ENCODE measurements at places on chromosomes 5 and 9.

GRCh38 chr5:1845696-1846095 is 37.0 kb downstream of the IRX4 start:
- no peak for DNase-seq

DNA sequence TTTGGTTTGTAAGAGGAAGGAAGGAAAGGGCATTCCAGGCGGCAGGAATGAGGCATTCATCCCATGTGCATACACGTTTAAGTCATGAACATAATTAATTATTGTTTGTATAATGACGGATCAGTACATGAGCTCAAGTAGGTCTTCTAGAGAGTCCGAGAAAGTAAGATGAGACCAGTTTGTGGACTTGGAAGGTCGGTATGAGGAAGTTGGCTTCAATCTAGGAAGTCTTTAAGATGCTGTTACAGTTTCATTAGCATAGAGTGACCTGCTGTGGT is 2.1 kb downstream of the GTF3C4 start:
- DNase-seq = no peak

DNA sequence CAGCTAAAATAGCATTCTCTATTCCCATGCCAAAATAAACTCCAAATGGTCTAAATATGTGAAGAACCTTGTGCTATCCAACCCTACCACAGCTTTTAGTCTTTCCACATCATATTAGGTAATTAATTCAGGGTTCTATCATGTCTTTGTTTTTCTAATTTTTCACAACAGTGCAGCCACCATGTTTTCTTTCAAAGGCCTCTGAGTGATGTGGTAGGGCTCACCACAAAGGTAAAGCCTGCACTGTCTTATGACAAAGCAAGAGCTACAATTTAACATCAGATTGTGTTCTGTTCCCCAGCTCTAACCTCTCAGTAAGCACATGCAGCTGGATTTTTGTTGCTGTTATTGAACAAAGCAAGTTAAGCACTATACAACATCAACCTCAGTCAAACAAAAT is 52.4 kb downstream of the MEF2C start:
- no peak for DNase-seq

DNA sequence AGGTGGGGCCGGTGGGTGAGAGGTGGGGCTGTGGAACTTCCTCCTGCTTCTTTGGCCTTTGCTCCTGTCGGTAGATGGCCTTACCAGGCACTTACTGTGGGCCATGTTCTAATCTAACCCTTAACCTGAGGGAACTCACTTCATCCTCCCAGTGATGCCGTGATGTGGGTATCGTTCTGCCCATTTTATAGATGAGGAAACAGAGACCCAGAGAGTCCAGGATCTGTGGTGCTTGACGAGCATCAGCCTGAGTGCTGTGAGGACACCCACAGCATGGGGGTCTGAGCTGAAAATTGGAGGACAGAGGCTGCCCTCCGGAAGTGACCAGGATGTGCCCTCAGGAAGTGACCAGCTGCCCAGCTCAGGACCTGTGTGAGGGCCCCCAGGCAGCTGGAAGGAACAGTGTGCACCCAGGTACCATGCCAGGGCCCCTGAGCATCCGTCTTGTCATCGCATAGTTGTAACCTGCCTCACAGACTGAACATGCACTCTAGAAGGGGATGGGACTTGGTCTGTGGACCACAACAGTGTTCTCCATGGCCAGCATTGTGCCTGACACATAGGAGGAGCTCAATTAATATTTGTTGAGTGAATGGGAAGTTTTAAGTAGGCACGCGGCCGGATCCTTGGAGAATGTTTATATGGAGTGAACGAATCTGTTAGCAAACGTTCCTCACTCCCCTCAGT is 8.5 kb downstream of the NEK6 start:
- no peak for DNase-seq

DNA sequence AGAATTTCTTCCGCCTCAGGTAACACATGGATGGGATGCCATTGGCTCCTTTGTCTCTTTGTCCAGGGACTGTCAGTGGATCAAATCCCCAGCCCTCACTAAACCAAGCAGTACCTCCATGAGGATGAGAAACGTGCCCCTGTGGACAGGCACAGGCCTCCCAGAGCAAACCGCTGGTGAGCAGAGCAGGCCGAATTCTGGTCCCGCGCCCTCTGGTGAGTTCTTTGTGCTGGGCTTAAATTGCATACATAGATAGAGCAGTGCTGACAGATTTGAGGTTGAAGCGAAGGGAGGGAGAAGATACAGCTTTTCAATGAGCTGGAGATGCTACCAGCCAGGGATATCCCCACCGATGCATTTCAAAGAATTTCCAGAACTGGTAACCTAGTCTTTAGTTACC is 143.8 kb downstream of the HSD17B3 start:
- DNase-seq = no peak

- DNase-seq = no peak
Measured at GRCh38 chr5:157799578-157799977, 56.1 kb downstream of the LSM11 start.

DNA sequence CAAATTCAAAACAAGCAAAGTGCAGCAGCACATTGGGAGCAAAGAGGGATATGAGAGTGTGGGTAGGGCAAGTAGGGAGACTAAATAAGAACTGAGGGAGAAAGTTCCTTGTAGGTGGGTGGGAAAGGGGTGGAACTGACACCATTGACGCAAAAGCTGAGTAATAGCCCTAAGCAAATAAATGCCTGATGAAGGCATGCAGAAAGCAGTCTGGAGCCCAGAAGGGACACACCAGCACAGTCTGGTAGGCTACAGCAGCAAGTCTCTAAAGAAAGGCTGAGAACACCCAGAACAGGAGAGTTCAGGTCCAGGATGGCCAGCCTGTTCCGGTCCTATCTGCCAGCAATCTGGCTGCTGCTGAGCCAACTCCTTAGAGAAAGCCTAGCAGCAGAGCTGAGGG is at the start of gene INSL4:
Gene INSL4 (plus strand): TSS at position 208 of the 400 bp plus-strand sequence. CDS start 105 bp downstream, at position 313.
- DNase-seq = no peak

GRCh38 chr5:11640158-11640873 is 263.9 kb downstream of the CTNND2 start:
- no peak for DNase-seq

DNA sequence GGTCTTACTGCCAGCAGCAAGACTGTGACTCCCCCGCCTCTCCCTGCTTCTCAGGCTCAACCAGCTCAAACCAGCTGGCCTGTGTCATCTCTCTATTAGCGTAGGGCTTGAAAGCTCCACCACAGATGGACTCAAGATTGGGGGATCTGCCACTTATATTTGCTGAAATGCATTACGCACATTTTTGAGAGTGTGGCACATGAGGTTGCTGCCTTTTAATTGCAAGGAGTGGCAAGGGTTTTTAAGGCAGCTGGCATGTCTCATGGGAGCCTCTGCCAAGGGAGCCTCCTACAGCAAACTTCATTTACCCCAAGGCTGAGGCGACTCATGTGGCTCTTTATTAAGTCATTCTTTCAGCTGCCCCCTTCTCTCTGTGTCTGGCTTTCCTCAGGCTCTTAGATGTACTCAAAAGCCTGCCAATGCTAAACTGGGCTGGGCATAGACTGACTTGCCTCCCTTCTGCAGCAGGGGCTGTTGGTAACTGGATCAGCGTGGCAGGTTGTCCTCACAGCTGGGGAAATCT is 219.3 kb downstream of the SMARCA2 start:
- DNase-seq = no peak

DNA sequence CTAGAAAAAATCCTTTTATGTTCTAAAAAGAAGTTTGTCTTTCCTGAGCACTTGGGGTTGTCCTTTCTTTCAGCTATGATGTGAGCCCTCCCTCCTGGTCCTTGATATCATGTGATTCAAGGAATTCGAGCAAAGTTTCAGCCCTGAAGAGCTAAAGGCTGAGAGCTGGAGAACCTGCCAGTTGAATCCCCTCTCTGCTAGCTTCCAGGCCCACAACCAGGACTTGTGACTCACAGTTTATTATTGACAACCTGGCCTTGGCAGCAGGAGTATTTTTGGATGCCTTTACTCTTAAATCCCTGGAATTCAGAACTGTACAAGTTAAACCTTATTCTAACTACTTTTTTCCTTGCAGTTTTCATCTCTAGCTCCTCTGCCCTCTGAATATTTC is 182.8 kb downstream of the SPOCK1 start:
- no peak for DNase-seq

DNA sequence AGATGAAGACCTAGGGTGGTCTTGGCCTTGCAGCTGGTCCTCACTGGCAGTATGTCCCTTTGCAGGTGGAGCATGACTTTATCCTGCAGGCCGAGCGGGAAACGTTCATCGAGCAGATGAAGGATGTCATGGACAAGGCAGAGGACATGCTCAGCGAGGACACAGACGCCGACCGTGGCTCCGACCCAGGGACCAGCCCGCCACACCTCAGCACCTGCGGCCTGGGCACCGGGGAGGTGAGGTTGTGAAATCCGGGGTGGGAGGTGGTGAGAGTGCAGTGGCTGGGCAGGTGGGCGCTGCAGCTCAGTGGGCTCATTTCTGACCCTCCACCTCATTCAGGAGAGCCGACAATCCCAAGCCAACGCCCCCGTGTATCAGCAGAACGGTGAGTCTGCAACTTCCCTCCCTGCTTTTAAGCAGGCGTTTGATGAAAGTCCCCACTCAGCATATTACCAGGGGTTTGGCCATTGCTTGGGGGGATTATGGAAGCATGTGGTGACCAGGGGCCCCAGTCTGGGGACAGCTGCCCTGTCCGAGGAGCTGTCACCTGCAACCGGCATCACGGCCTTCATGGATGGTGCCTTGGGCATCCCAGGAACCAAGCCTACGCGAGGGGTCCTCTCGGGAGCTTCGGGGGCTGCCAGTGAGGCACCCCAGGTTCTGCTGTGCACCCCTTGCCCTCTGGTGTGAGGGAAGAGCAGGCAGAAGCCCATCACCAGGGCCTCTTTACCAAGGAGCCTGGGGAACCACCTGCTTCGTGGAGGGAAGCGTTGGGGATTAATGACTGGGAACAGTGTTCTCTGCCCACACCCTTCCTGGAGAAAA is 84.0 kb downstream of the WNK2 start:
- DNase-seq = no peak

DNA sequence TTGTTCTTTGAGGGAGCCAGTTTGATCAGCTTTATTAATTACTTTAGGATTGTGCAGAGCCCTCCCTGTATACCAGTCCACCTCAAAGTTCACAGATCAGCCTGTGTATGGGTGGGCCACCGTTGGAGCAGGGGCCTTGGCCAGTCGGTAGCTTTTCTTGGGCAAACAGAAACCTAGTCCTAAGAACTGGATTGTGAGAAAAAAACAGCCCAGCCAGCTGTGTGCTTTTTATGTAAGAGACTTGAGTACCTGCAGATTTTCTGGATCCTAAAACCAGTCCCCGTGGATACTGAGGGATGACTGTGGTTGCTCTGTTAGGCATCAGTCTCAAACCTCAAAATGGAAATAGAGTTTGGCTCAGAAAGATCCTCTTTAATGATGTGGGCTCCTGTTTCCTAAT is 24.8 kb upstream of the ROPN1L start:
- no peak for DNase-seq

- DNase-seq = no peak
Measured at GRCh38 chr9:94665613-94666012, 26.3 kb upstream of the FBP1 start.

GRCh38 chr5:110106750-110107149 is 417.0 kb downstream of the MAN2A1 start:
- no peak for DNase-seq

DNA sequence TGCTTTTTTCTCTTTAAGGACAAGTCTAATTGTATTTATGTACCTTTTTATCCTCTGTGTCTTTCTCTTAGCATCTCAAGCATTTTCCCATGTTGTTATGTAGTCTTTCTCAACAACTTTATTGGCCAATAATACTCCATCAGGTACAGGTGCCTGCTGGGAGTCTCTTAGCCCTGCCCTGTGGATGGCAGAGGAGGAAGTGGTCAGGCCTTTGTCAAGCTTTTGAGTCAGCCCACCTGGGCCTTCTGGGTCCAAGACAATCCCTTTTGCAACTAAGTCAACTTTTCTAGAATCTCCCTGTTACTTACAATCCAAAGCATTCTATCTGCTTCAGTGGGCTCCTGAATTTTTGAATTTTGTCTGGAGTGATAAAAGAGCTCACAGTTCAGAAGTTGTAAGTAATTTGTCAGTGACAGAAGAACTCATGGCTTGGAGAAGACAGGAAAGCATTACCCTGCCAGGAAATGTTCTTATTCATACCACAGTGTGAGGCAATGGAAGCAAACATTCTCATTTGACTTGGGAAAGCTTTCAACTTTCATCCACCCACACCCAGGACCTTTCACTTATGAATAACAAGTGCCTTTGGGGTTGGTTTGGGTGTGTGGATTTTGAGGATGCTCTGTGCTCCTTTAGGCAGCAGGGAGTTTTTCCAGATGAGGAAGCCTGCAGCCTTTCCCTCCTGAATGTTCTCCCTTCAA is 200.0 kb upstream of the S1PR3 start:
- DNase-seq = no peak

GRCh38 chr9:129484352-129485000 is 136.4 kb downstream of the C9orf50 start:
- DNase-seq = no peak

GRCh38 chr5:16461782-16462181 is 3.8 kb downstream of the ZNF622 start:
- DNase-seq = no peak

DNA sequence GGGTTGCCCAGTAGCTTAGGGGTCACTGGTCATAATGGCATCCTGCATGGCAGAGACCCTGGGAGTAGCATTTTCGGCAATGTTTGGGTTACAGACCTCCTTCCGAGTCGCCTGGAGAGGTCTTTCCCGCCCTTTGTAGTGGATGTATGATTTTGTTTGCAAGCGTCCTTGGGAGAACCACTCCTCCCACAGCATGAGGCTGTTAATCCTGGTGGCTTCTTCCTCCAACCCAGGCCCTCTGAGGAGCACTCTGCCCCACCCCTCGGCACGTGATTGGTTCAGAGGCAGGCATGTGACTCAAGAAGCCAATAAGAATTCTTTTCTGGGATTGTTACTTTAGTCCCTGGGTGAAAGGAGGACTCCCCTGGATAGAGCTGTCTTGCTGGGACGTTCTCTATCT is 30.2 kb upstream of the GRHPR start:
- DNase-seq = no peak

DNA sequence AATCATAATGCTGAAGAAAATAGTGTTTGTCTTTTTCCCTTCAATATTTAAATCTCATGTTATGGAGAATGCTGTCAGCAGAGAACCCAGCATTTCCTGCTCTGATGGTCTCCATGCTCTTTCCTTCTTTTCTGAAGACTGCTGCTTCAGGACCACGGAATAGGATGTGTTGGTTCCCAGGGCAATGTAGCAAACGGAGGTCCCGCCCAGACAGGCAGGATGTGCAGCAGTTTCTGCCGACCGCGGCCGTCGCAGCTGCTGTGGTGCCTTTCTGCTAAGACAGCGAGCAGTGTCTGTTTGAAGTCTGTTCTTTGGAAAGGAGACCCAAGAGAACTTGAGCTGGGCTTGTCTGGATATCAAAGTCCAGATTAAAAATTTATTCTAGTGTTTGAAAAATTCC is 654.3 kb downstream of the CCDC171 start:
- no peak for DNase-seq

- no peak for DNase-seq
Measured at GRCh38 chr5:98402130-98402529, 371.3 kb upstream of the RGMB start.

Measured in CD4-positive, alpha-beta T cell treated with Interferon gamma for 1 hour (primary cell).